Kasumi-1 (cell line): ENCODE measurements at places on chromosomes 6 and 20.

GRCh38 chr6:135568379-135568778 lies 70.8 kb upstream of the AHI1 start:
- DNase-seq: peak; percentile 58

- no peak for DNase-seq
These were observed at the start of gene TRIM15 for GRCh38 chr6:30163090-30163917. TSS of gene TRIM15 (plus strand) at chr6:30163546. CDS start at chr6:30163685, 139 bp downstream.

- DNase-seq: peak; percentile 98
These were observed 129.9 kb downstream of the HFE start for GRCh38 chr6:26216886-26217713.

DNA sequence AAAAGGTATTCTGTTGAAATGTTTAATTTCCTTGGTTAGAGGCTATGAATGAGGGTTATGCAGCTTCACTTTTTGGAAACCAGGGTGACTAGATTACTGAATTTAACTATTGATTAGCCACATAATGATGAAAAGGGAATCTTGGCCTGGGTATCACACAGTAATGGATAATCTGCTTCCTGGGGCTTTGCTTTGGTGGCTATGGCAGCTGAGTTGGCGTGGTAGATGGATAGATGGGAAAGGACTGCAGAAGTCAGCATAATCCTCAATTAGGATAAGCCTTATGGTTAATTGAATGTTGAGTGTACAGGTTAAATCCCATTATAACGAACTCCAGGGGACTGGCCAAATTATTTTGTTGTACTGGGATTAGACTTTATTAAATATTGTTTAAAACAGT lies 5.2 kb downstream of the NCOA3 start:
- no peak for DNase-seq

DNA sequence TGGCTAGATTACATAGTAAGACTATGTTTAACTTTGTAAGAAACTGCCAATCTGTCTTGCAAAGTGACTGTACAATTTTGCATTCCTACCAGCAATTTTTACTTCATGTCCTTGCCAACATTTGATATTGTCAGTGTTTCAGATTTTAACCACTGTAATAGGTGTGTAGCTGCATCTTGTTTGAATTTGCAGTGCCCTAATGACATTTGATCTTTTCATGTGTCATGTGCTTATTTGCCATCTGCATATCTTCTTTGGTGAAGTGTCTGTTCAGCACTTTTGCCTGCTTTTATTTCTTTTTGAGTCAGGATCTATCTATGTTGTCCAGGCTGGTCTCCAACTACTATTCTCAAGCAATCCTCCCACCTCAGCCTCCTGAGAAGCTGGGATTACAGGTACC lies 2.4 kb upstream of the PRPH2 start:
- DNase-seq: no peak

DNA sequence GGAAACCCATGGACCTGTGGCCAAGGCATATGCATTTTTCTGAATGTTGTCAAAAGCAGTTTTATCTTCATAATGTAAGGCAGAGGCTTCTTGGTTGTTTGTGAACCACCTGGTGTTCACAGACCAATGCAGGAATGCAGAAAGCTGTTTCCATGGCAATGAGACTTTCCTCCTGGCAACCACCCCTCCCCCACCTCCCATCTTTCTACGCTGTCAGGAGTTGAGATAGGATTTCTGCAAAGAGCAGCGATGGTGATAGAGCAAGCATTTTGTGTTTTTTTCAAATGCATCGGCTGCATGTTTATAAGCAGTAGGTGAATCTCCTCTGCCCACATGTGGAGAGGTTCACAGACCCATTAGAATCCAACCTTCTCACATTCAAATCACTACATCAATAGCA lies 114.1 kb upstream of the SMLR1 start:
- DNase-seq: no peak

- no peak for DNase-seq
These were observed 133.4 kb downstream of the BANF2 start for GRCh38 chr20:17833036-17833674.

DNA sequence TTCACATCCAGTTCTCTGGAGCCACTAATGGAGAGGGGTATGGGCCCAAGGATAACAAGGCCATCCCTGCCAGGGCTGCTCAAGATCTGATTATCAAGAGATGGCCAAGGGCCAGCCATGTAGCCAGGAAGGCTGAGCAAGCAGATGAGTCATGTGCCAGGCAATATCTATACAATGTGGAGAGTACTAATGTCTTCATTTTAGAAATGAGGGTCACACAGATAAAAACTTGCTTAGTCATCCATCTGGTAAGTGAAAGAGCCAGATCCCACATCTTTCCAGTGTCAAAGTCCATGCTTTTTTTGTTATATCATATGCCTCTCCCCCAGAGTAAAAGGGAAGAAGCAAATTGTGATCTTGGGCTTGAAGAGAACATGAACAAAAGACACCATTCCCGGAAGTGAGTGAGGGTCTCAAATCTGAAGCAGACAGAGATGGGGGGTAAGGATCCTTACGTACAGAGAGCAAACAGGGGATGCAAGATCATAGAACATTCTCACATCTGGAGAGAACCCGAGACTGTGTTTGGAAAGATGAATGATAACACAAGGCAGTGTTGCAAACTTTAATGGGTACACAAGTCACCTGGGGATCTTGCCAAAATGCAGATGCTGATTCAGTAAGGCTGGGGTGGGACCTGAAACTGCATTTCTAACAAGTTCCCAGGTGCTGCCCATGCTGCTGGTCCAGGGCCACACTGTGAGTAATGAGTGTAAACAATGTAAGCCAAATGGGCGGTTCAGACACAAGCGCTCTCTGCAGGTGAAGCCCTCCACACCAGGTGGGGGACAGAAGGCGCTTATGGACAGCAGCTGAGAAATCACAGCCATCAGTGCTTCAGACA lies 20.0 kb upstream of the GSTA3 start:
- DNase-seq: no peak

DNA sequence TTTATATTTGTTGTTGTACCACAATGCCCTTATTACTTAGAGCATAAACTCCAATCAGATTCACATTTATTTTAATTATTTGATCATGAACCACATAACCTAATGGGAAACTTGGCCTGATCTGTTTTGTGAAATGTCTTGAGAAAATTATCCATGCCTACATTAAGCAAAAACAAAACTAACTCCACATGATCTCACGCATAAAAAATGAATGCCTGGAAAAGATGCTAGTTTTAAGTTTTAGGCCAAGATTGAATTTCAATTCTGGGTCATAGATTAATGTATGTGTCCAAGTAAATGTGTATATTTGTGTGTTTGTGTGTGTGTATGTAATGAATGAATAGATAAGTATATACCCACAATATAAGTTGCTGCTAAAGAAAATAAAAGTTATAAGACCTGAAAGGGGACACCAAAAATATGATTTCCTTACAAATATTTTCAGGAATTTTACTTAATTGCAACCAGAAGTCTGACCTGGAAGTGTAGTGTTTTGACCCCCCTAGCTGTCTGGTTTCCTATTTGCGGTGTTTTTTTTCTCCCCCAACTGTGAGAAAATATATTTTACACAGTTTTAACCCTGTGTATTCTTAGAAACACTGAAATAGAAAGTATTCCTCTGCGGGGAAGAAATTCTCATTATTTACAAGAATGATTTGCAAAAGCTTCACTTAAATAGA lies 97.2 kb downstream of the JAG1 start:
- DNase-seq: no peak

DNA sequence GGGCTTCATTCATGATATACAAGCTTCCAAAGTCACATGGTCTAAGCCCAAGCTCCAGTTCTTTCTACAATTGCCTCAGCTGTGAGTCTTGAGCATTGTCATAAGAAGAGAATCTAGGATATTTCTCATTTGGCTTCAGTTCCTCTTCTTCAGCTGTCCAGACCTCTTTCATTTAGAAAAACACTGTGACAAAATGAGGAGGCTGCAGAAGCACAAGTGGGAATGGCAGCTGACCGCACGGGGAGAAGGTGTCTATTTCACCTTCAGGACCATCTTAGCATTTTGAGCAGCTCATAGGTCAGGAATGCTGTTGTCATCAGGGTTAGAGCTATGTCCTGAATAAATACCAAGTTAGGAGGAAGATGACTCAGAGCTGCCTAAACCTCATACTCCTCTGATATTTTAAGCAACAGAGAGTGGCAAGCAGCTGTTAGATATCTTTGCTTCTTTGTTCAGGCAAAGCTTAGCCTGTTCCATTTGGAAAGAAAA lies 390.1 kb upstream of the CITED2 start:
- peak; percentile 86 for DNase-seq

- no peak for DNase-seq
These were observed 786.8 kb downstream of the EYS start for GRCh38 chr6:64920257-64920656.

DNA sequence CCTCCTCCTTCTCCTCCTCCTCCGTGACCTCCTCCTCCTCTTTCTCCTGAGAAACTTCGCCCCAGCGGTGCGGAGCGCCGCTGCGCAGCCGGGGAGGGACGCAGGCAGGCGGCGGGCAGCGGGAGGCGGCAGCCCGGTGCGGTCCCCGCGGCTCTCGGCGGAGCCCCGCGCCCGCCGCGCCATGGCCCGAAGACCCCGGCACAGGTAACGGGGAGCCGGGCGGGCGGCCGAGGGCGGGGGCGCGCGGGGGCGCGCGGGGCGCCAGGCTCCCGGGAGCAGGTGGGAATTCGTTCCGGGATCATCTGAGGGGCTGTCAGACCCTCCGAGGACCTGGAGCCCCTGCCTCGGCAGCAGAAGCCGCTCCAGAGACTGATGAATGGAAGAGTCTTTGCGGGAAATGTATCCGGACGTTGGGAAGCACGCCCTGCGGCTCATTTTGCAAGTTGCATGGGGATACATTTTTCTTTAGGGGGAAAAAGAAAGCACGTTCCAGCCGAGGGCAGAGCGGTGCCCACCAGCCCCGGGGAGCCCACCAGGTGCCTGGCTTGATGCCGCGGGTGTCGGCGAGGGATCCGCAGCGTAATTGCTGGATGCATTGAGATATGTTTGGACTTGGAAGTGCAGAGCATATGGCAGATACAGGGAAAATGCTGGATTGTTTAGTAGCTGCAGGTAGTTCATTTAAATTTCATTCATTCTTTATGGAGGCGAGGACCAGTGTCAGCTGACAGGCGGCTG lies 394 bp downstream of the MYB start:
- peak; percentile 32 for DNase-seq

DNA sequence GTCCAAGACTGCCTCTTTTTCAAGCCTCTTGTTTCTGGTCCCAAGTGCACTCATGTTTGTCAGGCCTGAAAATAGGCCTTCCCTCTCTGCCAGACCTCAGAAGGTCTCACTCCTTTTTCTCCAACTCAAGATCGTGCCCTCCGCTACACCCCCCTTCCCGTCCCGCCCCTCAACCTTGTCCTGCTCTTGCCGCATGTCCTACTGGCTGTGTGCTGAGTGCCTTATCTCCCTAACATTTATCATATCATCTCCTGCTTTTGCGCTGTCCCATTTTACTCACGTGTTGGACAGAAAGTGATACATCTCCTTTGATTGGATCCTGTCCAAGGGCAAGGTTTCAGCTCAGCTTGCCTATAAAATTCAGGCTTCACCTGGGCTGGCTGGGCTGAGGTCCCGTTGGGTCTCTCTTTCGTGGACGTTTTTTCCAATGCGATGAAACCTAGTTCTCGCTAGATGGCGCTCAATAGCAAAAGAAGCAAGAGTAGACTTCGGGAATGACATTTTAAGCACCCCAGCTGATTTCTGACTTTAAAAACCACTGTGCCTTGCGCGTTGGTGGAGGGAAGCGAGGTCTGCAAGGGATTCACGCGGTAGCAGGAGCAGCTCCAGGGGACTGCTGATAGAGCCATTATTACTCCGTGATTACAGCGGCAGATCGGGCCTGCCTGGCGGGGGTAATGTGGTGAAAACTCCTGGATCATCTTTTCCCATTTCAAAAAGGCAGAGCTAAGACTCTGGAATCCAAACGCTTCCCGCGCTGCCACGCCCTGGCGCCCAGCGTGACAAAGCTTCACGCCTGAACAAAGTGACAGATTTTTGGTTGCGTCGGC lies 137.6 kb downstream of the IMPG1 start:
- peak; percentile 87 for DNase-seq

DNA sequence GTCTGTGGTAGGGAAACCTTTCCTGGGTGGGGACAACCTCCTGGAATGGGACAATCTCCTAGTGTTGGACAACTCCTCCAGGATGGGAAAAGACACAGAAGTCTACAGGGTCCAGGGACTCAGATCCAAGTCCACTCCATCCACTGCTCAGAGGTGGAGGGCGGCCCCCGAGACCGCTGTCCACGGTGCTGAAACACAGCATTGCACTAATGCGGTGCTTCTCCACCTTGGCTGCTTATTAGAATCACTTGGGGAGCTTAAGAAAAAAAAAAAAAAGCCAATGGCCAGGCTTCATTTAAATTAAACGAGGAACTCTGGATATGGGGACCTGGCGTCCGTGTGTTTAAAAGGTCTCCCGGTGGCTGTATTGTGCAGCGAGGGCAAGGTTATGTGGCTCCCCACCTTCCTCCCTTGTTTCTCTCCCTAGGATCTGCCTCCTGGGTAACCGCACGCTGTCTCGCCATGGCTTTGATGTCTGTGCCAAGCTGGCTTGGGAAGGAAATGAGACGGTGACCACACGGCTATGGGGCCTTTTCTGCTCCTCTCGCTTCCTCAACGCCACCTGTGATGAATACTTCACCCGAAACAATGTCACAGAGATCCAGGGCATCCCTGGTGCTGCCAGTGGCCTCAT lies 12.0 kb downstream of the SLC12A5 start:
- peak; percentile 21 for DNase-seq

DNA sequence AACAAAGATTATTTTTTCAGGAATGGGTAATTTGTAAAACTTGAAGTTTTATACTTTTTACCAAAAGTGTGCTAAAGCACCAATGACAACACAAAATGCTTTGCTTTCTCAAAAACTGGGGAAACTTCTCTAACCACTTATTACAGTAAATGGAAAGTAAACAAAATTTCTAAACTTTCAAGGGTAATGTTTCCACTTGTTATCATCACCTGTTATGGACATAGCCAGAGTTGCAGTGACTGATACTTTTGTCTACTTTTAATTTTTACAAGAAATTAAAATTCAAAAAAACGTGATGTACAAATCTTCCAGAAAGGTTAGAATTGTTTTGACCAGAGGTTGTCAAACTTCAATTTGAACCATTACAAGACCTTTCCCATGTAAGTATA lies 99.9 kb downstream of the JAG1 start:
- no peak for DNase-seq

GRCh38 chr6:158027590-158028285 lies 46.1 kb downstream of the SYNJ2 start:
- no peak for DNase-seq

DNA sequence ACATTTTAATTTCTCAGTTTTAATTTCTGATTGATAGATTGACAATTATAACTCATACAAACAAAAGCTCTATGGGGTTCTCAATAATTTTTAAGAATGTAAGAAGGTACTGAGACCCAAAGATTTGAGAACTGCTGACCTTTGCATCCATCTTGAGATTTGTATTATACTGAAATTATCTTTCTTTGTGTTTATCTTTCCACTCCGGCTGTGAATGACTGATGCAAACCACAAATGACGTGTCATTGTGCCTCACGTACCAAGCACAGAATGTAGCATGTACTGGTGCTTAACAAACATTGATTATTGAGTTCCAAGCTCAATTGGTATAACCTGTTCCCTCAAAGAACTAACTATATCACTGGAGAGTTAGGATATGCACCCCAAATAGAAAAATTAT lies 152.1 kb upstream of the SMLR1 start:
- DNase-seq: no peak
